ENCODE measurements at places on chromosomes 3 and 15.

- H3K27me3 ChIP-seq, result no peaks in the 10 kb centered on the region
- H3K27ac ChIP-seq, result no peak overlapping the region
- no peak for DNase-seq
- H3K4me1 ChIP-seq, result peaks cover 32% of the 10 kb centered on the region
Measured at GRCh38 chr3:58469096-58469495, 22.8 kb upstream of the KCTD6 start.

DNA sequence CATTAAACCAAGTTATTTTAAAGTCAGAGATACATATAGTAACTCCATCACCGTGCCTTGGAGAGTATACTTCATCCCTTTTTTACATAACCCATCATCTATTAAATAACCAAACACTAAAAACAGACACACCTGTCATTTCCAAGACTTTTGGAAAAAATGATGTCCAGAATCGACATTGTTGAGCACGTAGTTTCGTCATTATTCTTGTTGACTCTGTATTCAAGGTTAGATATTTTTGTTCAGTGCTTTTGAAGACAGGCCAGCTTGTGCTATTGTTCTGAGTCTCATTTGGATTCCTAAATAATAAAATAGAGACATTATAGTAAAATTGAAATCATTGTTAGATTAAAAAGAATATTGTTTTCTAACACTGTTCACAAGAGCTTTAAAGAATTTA lies 51.2 kb downstream of the BCHE start:
- H3K4me3 ChIP-seq, result no peak overlapping the region
- H3K4me1 ChIP-seq, result no peaks in the 10 kb centered on the region
- no peaks in the 10 kb centered on the region for H3K36me3 ChIP-seq
- H3K27me3 ChIP-seq, result no peaks in the 10 kb centered on the region
- DNase-seq, result no peak

GRCh38 chr15:47689660-47690059 lies 27.6 kb upstream of the SEMA6D start:
- H3K27me3 ChIP-seq, result no peaks in the 10 kb centered on the region
- no peak overlapping the region for H3K4me3 ChIP-seq
- DNase-seq, result no peak

DNA sequence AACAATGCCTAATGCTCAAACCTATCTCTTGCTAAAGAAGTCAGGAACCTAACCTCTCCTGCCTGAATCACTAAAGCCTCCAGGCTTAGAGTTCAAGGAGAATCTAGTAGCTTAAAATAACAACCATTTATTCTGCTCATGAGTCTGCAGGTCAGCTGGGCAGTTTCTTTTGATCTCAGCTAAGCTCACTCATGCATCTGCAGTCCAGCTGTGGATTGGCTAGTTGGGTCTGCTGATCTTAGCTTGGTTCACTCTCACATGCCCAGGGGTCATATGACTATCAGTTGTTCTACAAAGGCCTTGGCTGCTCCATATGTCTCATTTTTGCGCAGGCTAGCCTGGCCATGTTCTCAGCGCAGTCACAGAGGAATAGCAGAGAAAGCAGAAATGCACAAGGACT lies 109.2 kb upstream of the STT3B start:
- H3K36me3 ChIP-seq, result peaks cover 3% of the 10 kb centered on the region
- H3K27ac ChIP-seq, result no peak overlapping the region
- no peak for DNase-seq
- H3K4me1 ChIP-seq, result no peaks in the 10 kb centered on the region
- H3K4me3 ChIP-seq, result no peak overlapping the region
- no peaks in the 10 kb centered on the region for H3K27me3 ChIP-seq

DNA sequence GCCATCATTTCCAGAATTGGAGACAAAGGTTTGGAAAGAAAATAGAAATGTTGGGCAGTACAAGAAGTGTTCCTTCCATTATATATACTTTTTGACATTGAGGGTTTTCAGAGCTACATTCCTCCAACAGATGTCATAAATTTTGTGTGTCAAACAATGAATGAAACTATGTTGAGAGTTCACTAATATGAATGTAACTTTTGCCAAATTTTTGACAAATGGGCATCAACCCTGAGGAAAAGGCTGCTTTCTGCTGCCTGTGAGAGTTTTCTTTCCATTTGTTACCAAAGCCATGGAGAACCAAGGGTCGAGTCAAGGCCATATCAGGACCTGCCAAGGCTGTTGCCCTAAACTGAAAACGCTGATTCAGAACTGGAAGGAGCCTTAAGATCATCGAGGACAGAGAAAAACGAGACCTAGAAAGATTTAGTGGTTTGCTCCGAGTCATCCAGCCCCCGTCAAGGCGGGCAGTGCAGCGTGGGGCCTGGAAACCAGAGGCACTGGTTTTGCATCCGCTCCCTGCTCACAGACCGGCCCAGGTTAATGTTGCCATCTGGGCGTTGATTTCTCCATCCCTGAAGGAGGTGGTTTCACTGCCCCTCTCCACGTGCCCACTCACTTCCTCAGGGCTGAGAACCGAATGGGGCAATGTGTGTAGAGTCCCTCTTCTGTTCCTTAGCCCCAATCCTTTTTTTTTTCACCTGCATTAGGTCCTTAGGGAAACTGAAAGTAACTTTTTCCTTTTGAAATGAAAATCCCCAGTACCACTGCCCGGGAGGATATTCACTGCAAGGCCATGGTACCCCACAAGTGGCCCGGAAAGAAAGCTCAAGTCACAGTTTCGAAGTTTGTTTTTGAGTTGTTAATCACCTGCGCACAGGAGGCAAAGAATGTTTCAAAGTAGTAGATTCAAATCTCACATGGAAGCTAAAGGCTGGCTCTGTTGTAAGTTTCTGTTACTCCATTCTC lies 32.8 kb downstream of the TPM1 start:
- H3K27me3 ChIP-seq, result peaks cover 10% of the 10 kb centered on the region
- H3K27ac ChIP-seq, result no peak overlapping the region
- H3K4me1 ChIP-seq, result peaks cover 9% of the 10 kb centered on the region
- no peak overlapping the region for H3K4me3 ChIP-seq

GRCh38 chr3:38088126-38089078 lies 48.5 kb downstream of the ACAA1 start:
- H3K4me3 ChIP-seq, result no peak overlapping the region
- no peak overlapping the region for H3K27ac ChIP-seq
- peaks cover 7% of the 10 kb centered on the region for H3K4me1 ChIP-seq

GRCh38 chr15:60695713-60696522 lies 217.0 kb upstream of the ICE2 start:
- DNase-seq, result no peak
- H3K27me3 ChIP-seq, result no peaks in the 10 kb centered on the region
- H3K4me3 ChIP-seq, result peak overlapping the region; percentile 64
- H3K27ac ChIP-seq, result peak overlapping the region; percentile 58

DNA sequence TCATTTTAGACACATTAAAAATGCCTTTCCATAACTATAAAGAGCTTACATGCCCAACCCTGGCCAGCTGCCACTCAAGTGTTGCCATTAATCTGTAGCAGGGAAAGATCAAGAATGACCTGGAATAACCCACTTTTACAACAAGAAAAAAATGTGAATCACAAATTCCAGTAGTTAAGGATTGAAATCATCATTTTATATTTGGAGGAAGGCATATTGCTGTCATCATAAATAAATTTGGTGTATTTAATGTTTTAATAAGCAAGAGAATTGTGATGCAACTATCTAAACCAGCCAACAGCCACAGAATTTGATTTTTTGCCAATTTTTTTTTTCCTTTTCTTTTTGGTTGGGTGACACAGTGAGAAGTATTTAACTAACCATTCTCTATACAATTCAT lies 240.0 kb upstream of the SEMA6D start:
- DNase-seq, result no peak
- no peak overlapping the region for H3K27ac ChIP-seq
- no peaks in the 10 kb centered on the region for H3K27me3 ChIP-seq
- no peaks in the 10 kb centered on the region for H3K4me1 ChIP-seq
- no peaks in the 10 kb centered on the region for H3K36me3 ChIP-seq

DNA sequence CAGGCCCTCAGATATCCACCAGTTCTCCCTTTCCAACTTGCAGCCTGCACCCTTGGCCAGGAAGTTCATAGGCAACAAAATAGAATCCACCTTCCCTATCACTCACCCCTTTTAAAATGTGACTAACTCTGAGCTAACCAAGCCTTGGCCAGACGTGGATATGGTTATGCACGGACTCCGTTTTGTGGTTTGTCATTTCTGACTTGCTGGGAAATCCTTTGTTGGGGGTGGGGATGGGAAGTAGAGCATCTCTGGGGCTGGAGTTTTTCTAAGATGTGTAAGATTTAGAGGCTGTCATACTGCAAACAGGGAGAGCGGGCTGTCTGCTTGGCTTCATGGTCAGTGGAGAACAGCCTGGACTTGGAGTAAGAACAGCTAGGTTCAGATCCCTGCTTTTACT lies 62.6 kb downstream of the SMAD3 start:
- no peaks in the 10 kb centered on the region for H3K27me3 ChIP-seq
- peaks cover 77% of the 10 kb centered on the region for H3K4me1 ChIP-seq
- H3K36me3 ChIP-seq, result peaks cover 8% of the 10 kb centered on the region
- peak overlapping the region; percentile 17 for H3K27ac ChIP-seq
- DNase-seq, result no peak

DNA sequence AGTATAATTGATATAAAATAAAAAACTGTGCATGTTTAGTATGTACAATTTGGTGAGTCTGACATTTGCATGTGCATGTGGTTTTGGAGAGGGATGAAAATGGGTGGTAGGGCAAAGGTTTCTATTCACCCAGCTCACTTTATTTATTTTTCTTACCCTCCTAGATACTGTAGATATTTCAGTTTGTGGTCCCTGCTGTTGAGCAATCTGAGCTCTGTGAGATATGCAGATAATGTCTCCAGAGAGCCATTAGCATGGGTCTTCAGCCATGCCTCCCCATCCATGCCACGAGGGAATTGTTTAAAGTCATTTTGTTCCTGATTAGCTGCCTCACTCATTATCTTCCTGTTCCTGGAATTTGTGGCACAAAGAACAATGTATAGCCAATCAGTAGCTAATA lies 44.4 kb upstream of the B3GALNT1 start:
- DNase-seq, result no peak
- no peak overlapping the region for H3K27ac ChIP-seq
- H3K4me1 ChIP-seq, result no peaks in the 10 kb centered on the region
- no peaks in the 10 kb centered on the region for H3K36me3 ChIP-seq
- no peak overlapping the region for H3K4me3 ChIP-seq

GRCh38 chr3:196274585-196274984 lies 12.9 kb downstream of the PCYT1A start:
- H3K27me3 ChIP-seq, result no peaks in the 10 kb centered on the region
- DNase-seq, result peak; percentile 44
- H3K4me3 ChIP-seq, result peak overlapping the region; percentile 76
- H3K4me1 ChIP-seq, result peaks cover 38% of the 10 kb centered on the region

DNA sequence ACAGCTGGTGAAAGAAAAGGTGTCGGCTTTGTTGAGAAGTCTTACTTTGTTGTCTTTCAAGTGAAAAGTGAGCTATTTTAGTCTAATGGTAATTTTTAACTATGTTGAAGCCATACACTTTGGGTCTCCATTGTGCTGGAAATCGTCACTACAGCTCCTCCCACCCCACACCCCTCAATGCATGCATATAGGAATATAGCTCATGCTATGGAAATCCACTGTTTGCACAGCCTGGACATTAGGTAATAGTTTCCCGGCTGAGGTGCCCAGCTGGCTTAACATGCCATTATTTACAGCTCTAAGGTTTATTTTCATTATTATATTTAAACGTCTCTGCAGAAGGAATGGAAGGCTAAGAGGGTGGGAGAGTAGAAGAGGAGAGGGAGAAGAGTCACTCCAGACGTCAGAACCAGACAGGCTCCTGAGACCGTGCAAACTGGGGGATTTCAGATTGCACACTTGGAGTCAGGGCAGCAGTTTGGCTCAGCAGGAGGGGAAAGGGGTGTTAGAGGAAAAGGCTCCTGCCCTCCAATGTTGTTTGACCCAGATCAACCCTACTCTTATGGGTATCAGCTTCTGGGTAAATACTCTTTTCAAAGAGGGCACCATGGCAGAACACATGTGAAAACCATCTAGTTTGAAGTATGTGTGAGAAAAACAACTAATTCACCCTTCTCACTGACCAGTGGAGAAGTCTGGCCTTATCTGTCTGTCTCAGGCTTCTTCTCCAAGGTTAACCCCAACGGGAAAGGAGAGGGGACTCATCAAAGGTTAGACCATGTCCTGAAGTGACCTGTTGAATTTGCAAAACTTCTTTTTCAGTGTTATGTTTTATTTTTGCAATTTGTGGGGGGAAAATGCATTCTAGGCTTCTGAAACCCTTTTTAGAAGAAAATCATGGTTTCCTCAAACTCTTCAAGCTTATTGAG lies 218.7 kb upstream of the CTDSPL start:
- no peaks in the 10 kb centered on the region for H3K4me1 ChIP-seq
- peaks cover 51% of the 10 kb centered on the region for H3K27me3 ChIP-seq
- no peak for DNase-seq
- H3K4me3 ChIP-seq, result no peak overlapping the region
- H3K36me3 ChIP-seq, result no peaks in the 10 kb centered on the region

GRCh38 chr3:161349529-161350312 lies 21.6 kb downstream of the SPTSSB start:
- H3K4me1 ChIP-seq, result peaks cover 18% of the 10 kb centered on the region
- H3K4me3 ChIP-seq, result no peak overlapping the region
- H3K36me3 ChIP-seq, result no peaks in the 10 kb centered on the region

DNA sequence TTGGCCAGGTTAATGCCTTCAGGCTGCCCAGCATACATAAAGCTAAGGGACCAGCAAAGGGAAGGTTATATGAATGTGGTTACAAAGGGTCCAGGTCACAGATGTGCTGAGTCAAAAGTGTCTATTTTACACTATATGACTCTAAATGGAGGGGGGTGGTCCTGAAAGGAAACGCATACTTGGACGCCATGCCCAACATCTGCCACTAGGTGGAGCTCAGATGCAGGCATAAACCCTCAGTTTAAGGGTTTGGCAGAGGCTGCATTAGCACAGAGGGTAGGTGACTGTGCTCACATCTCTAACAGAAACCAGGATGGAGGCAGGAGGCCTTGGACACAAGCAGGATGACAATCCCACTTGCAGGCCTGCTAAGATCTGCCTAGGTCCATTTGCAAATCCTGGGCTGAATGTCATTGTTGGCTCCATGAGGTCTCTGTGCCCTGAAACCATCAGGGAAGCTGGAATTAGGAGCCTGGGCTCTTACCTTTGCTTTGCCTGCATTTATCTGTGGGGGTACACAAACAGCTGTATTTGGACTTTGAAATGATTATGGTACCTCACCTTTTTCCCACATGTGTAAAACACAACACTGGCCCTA lies 55.8 kb downstream of the ZNF621 start:
- no peak overlapping the region for H3K27ac ChIP-seq
- H3K4me1 ChIP-seq, result no peaks in the 10 kb centered on the region
- no peaks in the 10 kb centered on the region for H3K36me3 ChIP-seq
- peaks cover 21% of the 10 kb centered on the region for H3K27me3 ChIP-seq
- DNase-seq, result no peak

All from central memory CD8-positive, alpha-beta T cell (primary cell).